ENCODE measurements at places on chromosomes 3 and 15.

DNA sequence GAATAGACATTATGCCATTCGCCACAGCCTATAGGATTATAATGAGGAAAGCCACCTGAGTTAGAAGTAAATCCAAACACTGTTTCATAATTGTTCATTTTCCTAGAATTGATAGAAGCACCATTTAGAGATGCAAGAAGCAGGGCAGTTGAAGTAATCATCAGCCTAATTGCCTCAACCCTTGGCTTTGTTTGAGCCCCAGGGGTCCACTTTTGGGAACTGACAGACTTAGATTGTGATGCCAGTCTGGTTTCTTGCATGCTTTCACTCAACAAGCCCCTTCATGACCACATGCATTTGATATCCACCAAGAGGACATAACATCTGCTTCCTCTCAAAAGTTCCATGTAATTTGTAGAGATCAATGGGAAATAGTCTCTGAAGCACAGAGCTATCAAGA is 97.2 kb upstream of the COL8A1 start:
- H3K36me3 ChIP-seq: no peaks in the 10 kb centered on the region
- H3K4me1 ChIP-seq: no peaks in the 10 kb centered on the region
- no peak overlapping the region for H3K27ac ChIP-seq
- H3K4me3 ChIP-seq: no peak overlapping the region

GRCh38 chr3:9101286-9101685 is 138.0 kb upstream of the RAD18 start:
- no peak for DNase-seq
- no peak overlapping the region for H3K27ac ChIP-seq
- no peak overlapping the region for H3K4me3 ChIP-seq

DNA sequence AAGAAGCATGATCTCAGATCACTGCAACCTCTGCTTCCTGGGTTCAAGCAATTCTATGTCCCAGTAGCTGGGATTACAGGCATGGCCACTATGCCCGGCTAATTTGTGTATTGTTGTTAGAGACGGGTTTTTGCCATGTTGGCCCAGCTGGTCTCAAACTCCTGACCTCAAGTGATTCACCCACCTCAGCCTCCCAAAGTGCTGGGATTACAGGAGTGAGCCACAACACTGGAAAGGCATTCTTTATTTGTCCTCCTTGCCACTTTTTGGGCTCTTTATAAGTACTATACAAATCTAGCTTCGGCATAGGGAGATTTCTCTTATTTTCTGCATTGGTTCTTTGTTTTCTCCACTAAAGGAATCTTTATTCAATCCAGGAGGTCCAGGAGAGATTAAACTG is 18.6 kb downstream of the CMTM8 start:
- no peak for DNase-seq
- H3K4me1 ChIP-seq: no peaks in the 10 kb centered on the region
- no peak overlapping the region for H3K27ac ChIP-seq
- no peaks in the 10 kb centered on the region for H3K27me3 ChIP-seq

GRCh38 chr3:194686816-194687637 is 1.3 kb downstream of the FAM43A start:
- peak overlapping the region; percentile 53 for H3K4me3 ChIP-seq
- H3K27me3 ChIP-seq: peaks cover 22% of the 10 kb centered on the region
- peak; percentile 71 for DNase-seq
- no peak overlapping the region for H3K27ac ChIP-seq

DNA sequence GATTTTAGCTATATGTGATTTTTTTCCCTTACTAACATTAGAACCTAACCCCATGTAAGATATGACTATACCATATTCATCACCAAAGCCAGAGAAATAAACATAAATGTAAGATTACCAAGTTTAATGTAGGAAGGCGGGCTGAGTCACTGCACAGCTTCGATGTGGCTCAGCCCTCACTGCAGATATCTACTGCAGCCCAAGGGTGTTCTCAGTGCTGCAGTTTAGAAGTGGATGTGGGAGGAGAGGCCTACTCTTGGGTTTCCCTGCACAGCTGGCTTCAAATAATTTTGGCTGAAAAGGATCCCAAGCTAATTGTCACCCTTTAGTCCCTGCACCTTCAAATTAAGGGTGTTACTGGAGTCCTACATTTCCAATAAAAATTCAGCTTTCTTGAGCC is 9.3 kb downstream of the ARPP19 start:
- peaks cover 6% of the 10 kb centered on the region for H3K4me1 ChIP-seq
- H3K27me3 ChIP-seq: no peaks in the 10 kb centered on the region
- H3K4me3 ChIP-seq: no peak overlapping the region
- H3K36me3 ChIP-seq: no peaks in the 10 kb centered on the region

DNA sequence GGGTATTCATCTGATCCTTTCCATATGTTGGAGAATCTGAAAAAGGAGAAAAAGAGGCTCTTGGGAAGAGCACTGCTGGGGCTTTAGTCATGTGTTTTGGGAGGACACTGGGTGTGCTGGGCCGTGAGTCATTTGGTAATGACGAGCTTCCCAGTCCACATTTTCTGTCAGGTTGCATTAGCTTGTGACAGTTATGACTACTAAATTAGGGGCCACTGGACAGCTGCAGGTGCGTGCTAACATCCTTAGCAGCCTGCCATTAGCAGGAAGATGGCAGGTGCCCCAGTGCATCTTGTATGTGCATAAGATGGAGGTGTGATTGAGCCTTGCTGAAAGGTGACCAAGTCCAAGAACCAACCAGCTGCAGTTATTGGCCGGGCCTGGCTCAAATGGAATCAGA is 242.4 kb downstream of the RYR3 start:
- no peaks in the 10 kb centered on the region for H3K4me1 ChIP-seq
- H3K27me3 ChIP-seq: peaks cover 4% of the 10 kb centered on the region
- no peaks in the 10 kb centered on the region for H3K36me3 ChIP-seq
- no peak for DNase-seq
